ENCODE measurements at places on chromosomes 5 and 9.

DNA sequence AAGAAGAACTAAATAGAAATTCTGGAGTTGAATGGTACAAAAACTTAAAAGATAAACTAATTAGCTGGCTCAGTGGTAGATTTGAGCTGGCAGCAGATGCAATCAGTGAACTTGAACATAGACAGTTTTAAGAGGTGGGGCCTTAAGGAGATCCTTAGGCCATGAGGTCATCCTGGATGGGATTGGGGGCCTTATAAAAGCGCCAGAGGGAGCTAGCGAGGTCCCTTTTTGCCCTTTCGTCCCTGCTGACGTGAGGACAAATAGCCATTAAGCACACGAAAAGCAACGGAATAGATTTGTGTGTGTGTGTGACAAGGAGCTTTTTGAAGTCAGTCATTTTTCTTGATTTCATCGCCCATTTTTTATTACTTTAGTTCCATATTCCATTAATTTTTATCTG is 83.3 kb downstream of the ZNF354C start:
- no peak for DNase-seq

GRCh38 chr5:37739817-37740261 is 100.0 kb downstream of the GDNF start:
- DNase-seq = no peak

GRCh38 chr5:39584927-39585326 is 160.1 kb upstream of the DAB2 start:
- no peak for DNase-seq

DNA sequence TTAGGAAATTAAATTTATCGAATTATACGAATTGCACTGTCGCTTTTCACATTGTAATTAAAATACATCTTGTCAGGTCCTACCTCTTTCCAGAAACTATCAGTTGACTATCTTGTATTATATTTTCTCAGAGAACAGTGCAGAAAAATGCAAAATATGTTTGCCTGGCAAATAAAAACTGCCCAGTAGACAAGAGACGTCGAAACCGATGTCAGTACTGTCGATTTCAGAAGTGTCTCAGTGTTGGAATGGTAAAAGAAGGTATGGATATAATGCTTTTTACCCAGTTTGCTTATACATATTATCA is 10.8 kb downstream of the NR4A3 start:
- no peak for DNase-seq

- no peak for DNase-seq
These were observed 21.3 kb upstream of the NCS1 start for GRCh38 chr9:130150779-130151382.

GRCh38 chr5:150622157-150622556 is 18.3 kb upstream of the SYNPO start:
- DNase-seq = no peak

DNA sequence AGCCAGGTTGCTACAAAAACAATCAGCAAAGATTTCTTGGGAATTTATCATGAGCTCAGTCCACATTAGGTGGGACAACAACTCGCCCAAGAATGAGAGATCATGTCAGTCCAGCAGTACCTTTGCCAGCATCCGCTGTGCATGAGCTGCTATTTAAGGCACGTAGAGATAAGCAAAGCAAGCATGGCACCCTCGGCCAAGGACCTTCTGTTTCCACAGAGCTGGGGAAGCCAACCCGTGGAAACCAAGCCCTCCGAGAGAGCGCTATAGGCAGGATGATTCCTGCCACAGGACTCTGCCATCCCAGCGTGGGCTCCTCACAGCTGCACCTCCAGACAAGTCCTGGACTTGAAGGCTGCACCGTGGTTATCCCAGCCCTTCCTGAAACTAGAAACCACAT is 189.5 kb upstream of the PPP1R26 start:
- DNase-seq = no peak
